ENCODE measurements at places on chromosomes 3 and 15.

DNA sequence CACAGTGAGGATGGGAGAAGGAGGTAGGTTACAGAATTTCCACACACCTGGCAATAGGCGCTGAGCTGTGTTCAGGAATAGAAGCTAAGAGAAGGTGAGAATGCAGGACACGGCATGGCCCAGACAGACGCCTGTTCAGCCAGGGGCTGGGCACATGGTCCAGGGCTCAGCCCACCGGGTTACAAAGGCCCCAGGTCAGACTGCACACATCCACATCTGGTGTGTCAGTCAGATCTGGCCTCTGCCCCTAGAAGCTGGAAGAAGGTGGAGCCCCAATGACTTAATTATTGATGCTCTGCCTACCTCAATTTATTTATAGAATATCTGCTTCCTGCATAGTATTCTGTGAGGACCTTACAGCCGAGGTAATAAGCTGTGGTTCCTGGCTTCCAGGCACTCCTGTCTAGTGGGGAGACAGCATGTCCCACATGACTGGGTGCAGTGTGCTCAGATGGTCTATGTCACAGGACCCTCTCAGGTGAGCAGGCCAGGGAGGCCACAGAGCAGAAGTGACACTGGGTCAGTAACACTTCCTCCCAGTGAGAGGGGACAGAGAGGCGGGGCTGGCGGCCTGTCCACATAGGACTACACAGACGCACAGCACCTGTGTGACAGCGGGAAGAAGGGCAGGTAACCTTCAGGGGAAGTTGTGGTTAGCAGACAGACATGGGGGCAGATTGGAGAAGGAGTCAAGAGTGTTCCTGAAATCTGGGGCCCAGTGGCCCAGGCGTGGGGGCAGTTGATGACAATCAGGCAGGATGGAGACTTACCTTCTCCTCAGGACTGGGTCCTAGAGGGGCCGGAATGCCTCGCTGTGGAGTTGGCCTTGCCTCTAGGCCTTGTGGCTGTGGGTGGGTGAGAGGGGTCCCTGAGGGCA, 38.6 kb upstream of the PLXNA1 start:
- DNase-seq = no peak

GRCh38 chr3:42747581-42747980, 25.5 kb downstream of the CCDC13 start:
- DNase-seq = peak; percentile 11

GRCh38 chr3:190166948-190167347, 46.3 kb upstream of the P3H2 start:
- no peak for DNase-seq

- DNase-seq = no peak
Measured at GRCh38 chr3:37202035-37202434, 27.7 kb upstream of the LRRFIP2 start.

GRCh38 chr15:75090388-75090734, 67.0 kb downstream of the PPCDC start:
- no peak for DNase-seq

DNA sequence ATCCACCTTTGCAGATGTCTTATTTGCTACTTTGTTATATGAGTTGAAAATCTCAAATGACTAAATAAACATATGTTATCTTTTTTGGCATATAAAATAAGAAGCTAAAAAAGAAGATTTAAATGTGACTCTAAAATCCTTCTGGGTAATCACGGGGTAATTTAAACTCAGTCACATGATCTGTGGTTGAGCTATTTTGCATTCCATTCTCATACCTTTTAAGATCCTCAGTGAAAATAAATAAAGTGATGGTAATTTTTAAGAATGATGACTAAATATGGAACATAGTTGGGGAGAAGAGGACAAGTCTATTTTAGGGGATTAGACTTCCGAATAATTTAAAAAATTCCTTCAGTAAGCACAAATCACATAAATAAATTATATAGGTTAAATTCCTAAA, 1076.8 kb downstream of the TUSC7 start:
- no peak for DNase-seq
